ENCODE measurements at places on chromosomes 1 and 21. TPM values are rescaled to one million over a fixed set of nuclear protein-coding genes. Genes with fewer than 3 reads are reported as not detected.

Gene TSTD1
- total RNA-seq, result 34.8 TPM

Gene PAQR6
- 0.66 TPM for total RNA-seq

Gene PSMA5
- total RNA-seq, result 30.4 TPM

Gene SAMSN1
- total RNA-seq, result 0.15 TPM

Gene RBP7
- total RNA-seq, result not detected

Gene SLC1A7
- total RNA-seq, result 1.2 TPM

Gene VWA1
- 9.6 TPM for total RNA-seq

Gene PALMD
- 2.0 TPM for total RNA-seq

Gene CDK18
- total RNA-seq, result 1.3 TPM

Gene C1orf116
- total RNA-seq, result not detected

Gene KIF2C
- 2.2 TPM for total RNA-seq

Gene CCDC185
- 0.17 TPM for total RNA-seq

Gene MYOC
- total RNA-seq, result 1.2 TPM

Gene CTNNBIP1
- 24.4 TPM for total RNA-seq

Gene SPRR2F
- total RNA-seq, result not detected

Gene CCDC28B
- total RNA-seq, result 8.1 TPM

Gene CFAP107
- under 0.01 TPM for total RNA-seq

Gene FALEC
- not detected for total RNA-seq

Gene TAF5L
- total RNA-seq, result 14.4 TPM

Gene C1orf105
- total RNA-seq, result not detected

Gene ZBTB8A
- 7.1 TPM for total RNA-seq

Gene OVAAL
- not detected for total RNA-seq

Gene SPRR2E
- total RNA-seq, result not detected

Gene BMP8B
- total RNA-seq, result not detected

Gene SRSF10
- total RNA-seq, result 102 TPM

Gene AKNAD1
- total RNA-seq, result not detected

Gene ARHGEF10L
- 17.2 TPM for total RNA-seq

Gene SVBP
- 24.6 TPM for total RNA-seq

Gene STX12
- total RNA-seq, result 66.7 TPM

Gene MPL
- total RNA-seq, result not detected

Gene C1QB
- total RNA-seq, result not detected

Gene ELF3
- under 0.01 TPM for total RNA-seq

All from smooth muscle cell of trachea (primary cell).